ENCODE measurements at places on chromosomes 7 and 10.

- peak; percentile 74 for DNase-seq
Measured at GRCh38 chr10:91163869-91164474, 56.5 kb upstream of the PCGF5 start.

- no peak for DNase-seq
Measured at GRCh38 chr7:151724920-151725584, 151.9 kb downstream of the PRKAG2 start.

DNA sequence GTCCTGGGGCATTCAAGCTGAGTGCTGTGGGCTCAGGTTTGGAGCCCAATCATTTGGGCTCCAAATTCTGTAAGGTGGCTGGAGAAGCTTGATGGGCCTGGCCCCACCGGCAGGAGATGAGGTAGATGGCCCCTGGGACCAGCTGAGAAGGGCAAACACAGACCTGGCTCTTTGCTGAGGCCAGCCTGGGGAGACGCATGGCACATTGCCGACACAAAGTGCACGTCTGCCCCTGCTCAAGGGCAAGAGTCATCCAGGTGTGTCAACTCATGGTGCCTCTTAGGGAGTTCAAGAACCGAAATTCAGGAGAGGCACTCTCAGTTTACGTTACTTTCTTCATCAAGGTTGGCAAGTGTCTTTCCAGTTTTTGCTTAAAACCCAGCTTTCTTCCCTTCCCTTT, 227.5 kb downstream of the LRMDA start:
- no peak for DNase-seq

- DNase-seq: peak; percentile 80
Measured at GRCh38 chr7:1096156-1097119, 8.5 kb downstream of the GPER1 start.

- no peak for DNase-seq
Measured at GRCh38 chr10:75432176-75432575, 752 bp downstream of the LRMDA start.

DNA sequence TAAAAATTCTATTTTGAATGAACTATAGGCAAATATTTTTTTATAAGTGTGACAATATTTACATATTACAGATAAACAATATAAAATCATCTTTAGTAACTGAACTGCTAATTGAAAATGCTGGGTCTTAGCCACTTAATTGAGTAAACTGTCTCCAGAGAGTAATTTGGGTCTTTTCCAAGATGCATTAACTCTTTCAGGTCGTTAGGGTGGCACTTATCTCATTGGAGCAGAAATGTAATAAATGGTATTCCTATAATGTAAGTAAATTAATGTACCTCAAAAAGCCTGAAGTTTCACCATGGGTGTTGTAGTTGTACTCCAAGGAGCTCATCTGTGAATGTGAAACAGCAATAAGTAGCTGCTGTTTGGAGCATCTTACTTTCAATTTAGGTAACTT, 208.5 kb downstream of the EXOC4 start:
- no peak for DNase-seq

GRCh38 chr10:93797825-93798224, 40.1 kb downstream of the LGI1 start:
- DNase-seq: no peak

DNA sequence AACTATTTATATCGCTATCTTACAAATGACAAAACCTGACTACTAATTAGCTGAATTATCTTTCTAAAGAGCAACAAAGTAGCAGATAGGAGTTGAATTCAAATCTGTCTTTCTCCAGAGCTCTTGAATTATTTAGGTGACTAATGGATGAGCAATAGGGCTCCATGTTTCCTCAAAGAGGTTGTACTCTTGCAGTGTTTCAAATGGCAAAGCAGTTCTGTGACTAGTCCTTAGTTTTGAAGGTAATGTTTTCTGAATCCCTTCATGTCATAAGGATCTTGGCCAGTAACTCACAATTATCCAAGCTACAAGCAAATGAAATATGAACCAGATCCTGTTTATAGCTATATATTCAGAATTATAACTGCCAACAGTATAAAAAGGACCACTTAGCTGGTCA, 999.7 kb downstream of the NRG3 start:
- no peak for DNase-seq

All from tibial artery (tissue), 4 donors.